ENCODE measurements at places on chromosomes 12 and 14.

DNA sequence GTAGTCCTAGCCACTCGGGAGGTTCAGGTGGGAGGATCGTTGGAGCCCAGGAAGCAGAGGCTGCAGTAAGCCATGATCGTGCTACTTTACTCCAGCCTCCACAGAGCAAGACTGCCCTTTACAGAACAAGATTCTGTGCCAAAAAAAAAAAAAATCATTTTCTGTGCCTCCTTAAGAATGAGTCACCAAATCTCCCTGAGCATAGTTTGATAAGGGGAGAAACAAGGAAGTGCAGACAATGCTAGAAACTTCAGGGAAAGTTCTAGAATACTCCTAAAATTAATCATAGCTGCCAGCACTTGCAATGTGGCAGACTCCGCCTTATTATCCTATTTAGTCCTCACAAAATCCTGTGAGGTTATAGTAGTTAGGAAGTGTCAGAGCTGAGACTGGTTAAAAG lies 74.5 kb downstream of the KCNK10 start:
- no peak for DNase-seq

DNA sequence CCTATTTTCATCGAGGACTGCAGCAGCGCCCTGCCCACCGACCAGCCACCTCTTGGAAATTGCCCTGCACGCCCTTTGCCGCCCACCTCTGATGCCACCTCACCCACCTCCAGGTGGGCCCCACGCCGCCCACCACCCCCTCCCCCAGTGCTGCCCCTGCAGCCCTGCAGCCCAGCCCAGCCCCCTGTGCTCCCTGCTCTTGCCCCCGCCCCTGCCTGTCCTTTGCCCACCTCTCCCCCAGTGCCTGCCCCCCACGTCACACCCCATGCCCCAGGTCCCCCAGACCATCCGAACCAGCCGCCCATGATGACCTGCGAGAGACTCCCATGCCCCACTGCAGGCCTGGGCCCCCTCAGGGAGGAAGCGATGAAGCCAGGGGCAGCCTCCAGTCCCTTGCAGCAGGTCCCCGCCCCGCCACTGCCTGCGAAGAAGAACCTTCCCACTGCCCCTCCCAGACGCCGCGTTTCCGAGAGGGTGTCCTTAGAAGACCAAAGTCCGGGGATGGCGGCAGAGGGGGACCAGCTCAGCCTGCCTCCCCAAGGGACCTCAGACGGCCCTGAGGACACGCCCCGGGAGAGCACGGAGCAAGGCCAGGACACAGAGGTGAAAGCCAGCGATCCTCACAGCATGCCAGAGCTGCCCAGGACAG lies 96.5 kb downstream of the LGMN start:
- no peak for DNase-seq

- DNase-seq = no peak
Observed at GRCh38 chr12:57693317-57693658, 644 bp upstream of the OS9 start.

DNA sequence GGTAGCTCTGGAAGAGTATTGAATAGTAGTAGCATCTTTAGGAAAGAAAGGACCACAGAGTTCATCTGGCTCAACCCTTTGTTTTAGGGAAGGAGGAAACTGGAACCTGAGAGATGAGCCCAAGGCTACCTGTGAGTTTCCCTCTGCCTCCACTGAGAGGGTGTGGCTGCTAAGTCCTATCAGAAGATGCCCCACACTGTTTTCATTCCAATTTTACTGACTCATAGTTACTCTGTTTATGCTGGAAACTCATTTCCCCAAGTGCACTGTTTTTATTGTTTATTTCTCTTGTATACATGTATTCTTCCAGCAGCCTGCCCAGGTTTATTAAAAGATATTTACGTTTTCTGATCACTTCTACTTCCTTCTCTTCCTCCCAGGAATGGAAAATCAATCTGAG lies 127.4 kb upstream of the ARHGAP5 start:
- no peak for DNase-seq

- DNase-seq = no peak
Observed at GRCh38 chr12:4825011-4825858, 84.5 kb upstream of the KCNA1 start.

DNA sequence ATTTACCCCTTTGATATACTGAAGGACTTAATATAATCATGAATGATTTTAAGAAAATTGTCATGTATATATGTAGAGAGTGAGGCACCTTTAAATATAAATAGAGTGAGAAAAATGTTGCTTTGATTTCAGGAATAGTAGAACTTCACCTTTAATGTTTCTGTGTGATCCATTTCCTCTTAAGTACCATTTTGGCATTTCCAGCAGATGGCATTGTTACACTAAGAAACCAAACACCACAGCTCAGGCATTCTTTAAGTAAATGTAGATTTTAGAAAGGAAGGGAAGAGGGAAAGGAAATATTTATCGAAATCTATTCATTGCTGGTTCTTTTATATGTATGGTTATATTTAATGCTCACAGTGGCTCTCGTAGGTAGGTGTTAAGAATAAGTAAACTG lies 556.7 kb upstream of the FBXO33 start:
- DNase-seq = no peak

DNA sequence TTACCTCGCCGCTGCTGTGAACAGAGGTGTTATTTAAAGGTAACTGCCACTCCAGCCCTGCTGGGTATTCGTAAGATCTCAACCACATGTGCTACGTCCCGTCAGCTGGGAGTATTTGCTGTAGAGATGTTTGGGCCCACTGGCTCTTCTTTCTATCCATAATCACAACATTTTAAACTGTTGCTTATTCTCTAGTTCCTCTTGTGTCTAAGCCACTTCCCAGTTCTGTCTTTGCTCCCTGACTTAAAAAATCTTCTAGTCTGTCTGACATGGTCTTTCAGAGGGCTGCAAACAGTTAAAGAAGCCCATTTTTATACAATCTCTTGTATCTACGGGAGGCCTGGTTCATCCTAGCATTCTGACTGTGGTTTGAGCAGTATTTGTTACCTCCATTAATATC lies 33.2 kb upstream of the HELB start:
- no peak for DNase-seq

DNA sequence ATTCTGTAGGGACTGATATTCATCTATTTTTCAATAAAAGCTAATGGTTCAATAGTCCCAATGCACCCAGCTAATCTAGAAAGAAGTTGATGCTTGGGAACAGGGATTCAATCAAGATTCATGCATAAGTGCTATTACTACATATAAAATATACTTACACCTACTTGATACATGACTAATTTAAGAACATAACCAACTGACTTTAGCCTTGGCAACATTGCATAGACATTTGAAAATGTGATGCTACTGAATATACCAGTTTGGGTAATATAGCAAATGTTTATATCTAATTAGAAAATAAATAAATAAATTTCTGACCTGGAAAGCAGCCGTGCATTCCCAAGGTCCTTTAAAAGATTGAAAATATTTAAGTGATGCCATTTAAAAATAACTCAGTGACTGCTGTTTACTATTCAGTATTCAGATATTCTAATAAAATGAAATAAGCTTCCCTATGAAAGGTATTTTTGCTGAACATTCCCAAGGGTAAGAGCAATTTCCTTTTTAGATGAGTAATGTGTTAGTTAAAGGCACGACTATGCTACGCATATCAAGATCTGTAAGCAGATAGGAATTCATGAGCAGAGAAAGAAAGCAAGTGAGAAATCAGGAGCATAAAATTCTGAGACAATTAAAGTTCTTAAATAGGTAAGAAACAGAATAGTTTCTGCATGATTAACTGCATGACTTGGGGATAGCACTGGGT lies 160.6 kb upstream of the SYT1 start:
- no peak for DNase-seq
